ENCODE measurements at places on chromosomes 13 and 19.

GRCh38 chr19:3479177-3479833 lies 1.0 kb downstream of the SMIM24 start:
- no peak for DNase-seq

GRCh38 chr13:44591316-44591715 lies 15.2 kb upstream of the TSC22D1 start:
- DNase-seq = no peak

GRCh38 chr13:41310963-41311405 lies at the start of gene NAA16:
NAA16 (plus strand) TSS chr13:41311267; CDS start chr13:41311529, 262 bp downstream.
- peak; percentile 67 for DNase-seq

DNA sequence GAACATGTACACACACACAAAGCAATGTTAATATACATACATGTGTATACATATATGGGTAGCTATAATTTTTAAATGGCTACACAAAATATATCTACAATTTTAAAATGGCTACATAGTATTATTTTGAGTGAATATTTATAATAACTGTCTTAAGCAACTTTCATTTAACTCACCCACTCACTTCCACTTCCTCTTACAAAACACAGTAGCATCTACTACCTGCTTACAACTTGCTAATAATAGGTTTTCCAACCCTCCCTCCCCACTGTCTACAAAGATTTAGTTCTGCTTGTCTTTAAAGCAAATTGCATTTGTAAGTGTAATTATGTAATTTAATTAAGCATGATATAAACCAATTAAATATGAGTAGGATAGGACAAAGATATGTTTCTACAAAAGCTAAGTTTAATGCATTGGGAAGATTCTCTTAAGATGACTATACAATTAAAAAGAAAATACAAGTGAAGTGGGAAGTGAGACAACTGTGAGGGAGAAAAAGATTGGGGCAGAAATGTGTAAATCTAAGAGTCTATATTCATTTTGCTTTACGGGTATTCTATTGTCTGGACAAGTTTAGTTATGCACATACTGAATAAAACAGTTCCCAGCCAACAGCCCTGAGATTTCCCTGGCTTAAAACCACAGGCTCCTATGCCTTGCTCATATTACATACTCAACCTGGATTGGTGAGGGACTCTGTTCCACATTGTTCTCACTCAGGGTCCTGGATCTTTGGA lies 583.1 kb downstream of the EFNB2 start:
- no peak for DNase-seq

- DNase-seq = no peak
Measured at GRCh38 chr19:10517760-10518443, 655 bp upstream of the S1PR5 start.

DNA sequence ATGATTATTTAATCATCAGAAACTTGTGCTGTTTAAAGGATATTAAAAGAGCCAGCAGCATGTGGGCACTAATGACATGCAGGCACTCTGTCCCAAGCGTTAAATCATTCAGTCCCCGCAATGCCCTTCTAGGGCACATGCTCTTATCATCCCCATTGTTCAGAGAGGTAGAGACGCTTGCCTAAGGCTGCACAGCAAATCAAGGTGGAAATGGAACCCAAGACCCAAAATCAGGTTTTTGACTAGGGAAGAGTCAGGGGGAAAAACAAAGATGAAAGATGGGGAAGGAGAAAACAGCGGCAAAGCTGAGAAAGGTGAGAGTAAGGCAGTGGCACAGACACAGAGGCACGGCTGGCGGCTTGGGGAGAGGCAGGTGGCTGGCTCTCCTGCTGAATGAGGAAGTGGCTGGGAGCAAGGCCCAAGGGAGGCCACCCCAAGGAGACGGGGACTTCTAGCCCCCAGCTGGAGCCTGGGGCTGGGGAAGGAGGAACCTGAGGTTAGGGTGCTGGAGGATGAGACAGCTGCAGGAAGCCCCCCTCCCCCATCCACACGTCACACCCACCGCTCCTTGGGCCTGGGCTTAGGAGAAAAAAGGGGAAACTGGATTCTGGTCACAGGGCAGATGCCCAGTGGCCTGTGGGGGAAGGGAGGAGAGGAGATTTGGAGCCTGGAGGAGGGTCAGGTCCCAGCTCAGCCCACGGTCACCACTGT lies 1.0 kb upstream of the TYROBP start:
- DNase-seq = no peak

DNA sequence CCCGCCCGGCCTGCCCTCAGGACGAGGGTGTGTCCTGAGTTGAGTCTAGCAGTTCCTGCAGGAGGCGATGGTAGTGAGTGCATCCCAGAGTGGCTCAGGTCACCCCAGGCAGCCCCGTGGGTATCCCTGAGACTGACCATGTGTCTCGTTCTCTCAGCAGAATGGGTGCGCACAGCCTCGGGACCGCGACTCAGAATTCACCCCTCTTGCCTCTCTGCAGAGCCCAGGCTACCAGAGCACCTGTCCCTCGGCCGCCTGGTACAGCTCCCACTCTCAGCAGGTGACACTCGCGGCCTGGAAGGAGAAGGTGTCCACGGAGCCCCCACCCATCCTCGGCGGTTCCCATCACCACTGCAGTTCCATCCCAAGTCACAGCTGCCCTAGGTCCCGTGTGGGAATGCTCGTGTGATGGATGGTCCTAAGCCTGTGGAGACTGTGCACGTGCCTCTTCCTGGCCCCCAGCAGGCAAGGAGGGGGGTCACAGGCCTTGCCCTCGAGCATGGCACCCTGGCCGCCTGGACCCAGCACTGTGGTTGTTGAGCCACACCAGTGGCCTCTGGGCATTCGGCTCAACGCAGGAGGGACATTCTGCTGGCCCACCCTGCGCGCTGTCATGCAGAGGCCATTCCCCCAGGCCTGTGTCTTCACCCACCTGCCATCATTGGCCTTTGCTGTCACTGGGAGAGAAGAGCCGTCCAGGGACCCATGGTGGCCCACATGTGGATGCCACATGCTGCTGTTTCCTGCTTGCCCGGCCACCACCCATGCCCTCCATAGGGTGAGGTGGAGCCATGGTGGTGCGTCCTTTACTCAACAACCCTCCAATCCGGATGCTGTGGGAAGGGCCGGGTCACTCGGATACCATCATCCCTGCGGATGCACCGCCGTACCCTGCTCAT lies 87.1 kb upstream of the MCF2L start:
- DNase-seq = no peak

- DNase-seq = no peak
Measured at GRCh38 chr13:20137875-20138274, 23.0 kb downstream of the GJA3 start.

GRCh38 chr19:3669082-3669946 lies 31.0 kb downstream of the PIP5K1C start:
- no peak for DNase-seq

GRCh38 chr19:5189318-5189607 lies 151.3 kb downstream of the PTPRS start:
- DNase-seq = no peak

DNA sequence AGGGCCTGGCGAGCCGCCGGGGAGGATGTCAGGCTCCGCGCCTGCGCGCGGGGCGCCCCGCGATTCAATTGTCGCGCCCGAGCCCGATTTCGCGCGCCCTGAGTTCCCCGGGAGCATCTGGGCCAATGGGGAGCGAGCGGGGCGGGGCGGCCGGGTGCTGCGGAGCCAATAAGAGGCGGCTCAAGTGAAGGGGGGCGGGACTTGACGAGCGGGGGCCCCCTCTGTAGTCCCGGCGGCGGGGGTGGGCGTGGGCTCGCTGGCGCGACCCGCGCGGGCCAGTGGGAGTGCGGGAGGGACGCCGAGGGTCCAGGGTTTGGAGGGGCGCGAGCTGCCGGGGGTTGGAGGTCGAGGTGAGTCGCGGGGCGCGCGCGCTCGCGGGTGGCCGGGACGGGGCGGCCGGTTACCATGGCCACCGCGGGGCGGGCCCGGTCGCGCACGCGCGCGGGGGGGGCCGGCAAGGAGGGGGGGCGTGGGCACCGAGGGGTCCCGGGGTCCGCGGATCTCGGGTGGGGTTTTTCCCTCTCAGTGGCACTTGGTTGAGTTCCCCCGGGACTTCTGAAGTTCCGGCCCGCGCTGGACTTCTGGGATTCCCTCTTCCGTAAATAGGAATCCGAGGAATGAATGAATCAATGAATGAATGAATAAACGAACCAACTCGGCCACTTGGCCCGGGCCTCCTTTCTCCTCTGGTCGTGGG lies 744 bp downstream of the UHRF1 start:
- peak; percentile 83 for DNase-seq

GRCh38 chr13:94079876-94080275 lies 399.6 kb downstream of the DCT start:
- DNase-seq = no peak

DNA sequence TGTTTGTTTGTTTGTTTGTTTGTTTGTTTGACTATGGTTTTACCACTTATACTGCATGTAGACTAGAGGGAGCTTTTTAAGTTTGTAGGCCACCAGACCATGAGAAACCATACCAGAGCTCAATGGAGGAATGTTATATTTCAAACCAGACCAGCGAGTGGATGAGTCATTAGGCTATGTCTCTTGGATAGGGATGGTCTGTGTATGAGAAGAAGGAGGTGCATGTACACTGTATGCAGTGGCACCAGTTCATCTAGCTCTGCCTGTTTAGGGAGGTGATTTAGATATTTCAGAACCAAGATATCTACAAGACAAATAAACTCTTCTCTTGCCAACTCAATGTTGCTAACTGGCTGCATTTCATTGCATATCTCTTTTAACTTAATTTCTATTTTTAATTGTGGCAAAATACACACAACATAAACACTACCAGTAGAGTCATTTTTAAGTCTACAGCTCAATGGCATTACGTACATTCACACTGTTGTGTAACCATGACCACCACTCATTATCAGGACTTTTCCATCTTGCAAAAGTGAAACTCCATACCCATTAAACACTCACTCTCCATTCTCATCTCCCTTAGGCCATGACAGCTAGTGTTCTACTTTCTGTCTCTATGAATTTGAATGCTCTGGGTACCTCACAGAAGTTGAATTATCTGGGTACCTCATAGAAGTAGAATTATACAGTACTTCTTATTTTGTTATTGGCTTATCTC lies 29.2 kb downstream of the SYDE1 start:
- DNase-seq = no peak

GRCh38 chr13:50766013-50766412 lies 77.5 kb downstream of the DLEU7 start:
- no peak for DNase-seq

GRCh38 chr13:27627380-27627779 lies 5.7 kb downstream of the POLR1D start:
- no peak for DNase-seq

All from NCI-H460 (cell line).